ENCODE measurements at places on chromosomes 1 and 21.

- no peak for DNase-seq
Measured at GRCh38 chr1:58257003-58257402, 289.5 kb downstream of the OMA1 start.

GRCh38 chr1:13808729-13809131, 108.7 kb downstream of the PRDM2 start:
- peak; percentile 43 for DNase-seq

- DNase-seq: no peak
Measured at GRCh38 chr1:228303596-228303995, 95.8 kb downstream of the OBSCN start.

DNA sequence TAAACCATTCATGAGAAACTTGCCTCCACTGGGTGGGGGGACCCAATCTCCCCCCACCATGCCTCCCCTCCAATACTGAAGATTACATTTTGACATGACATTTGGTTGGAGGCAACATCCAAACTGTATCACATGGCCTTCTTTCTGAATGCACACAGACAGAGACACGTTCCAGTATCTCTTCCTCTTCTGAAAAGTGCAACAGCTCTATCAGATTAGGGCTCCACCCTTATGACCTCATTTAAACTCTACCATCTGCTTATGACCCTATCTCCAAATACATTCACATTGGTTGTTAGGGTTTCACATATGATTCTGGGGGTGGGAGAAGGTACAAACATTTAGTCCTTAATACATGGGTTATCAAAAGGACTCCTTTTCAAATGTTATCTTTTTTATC, 481.8 kb upstream of the NFIA start:
- DNase-seq: no peak

DNA sequence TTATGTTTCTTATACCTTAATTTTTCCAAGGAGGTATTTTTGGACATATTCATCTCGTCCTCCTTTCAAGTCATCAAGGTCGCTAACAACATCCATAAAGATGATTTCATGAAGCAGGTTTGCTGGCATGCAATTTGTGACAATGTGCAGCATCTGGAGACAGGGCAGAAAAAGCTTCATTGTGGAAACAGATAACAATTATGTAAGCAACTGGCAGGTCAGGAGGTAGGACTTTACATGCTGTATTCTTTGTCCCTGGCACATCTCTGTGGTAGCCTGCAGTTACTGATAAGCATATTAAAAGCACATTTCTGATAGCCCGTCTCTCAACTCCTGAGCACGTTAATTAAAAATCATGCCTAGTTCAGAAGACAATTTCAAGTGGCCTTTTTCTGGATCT, 156.8 kb downstream of the LEPR start:
- no peak for DNase-seq

DNA sequence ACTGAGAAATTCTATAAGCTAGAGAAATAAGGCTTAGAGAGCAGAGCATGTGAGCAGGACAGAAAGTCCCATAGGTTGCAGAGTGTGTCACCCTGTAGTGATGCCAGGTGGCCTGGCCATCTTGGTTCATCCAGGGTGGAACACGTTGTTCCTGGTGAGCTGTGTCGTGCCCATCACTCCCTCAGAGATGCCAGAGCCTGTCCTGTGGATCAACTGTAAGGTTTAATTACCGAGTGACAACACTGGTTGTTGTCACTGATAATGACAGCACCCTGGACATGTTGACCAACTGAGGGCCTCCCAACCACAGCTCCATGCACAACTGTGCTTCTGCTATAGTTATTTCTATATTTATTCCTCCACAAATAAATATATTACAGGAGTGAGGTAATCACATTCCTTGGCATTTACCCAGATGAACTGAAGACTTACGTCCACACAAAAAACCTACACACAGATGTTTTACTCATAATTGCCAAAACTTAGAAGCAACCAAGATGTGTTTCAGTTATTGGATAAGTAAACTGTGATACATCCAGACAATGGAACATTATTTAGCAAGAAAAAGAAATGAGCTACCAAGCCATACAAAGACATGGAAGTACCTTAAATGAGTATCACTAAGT, 6.2 kb downstream of the C1orf198 start:
- no peak for DNase-seq

DNA sequence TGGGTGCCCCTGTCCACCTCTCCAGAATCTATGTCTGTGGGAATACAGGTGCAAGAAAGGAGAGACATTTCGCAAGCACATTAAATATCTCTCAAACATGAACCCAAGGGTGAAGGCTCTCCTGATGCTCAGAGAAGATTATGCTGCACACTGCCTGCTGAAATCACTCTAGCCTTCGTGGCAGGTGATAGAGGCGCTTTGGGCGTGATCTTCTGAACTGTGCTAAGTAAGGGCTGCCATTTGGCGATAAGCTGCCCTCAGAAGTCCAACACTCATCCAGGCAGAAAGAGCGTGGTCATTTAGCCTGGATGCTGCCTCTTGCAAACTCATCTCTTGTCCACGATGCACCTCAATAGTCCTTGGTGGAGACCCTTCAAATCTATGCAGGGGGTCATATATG, 241.9 kb downstream of the KAZN start:
- DNase-seq: no peak

DNA sequence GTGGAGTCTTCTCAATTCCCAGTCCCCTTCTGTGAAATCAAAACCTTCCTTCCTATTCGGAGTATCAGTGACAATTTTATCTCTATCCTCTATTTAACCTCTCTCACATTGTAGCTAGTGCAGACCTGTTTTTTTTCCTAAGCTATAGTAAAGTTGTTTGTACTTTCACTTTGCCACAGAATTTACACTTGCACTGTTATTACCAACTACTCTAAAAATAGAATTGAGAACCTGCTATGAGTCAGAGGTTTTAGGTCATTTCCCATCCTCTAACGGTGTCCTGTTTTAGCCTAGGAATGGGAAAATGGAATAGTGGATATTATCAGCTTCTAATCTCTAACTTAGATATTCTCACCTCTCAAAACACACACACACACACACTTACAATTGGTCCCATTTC, 862.7 kb downstream of the NCAM2 start:
- peak; percentile 13 for DNase-seq

- no peak for DNase-seq
Measured at GRCh38 chr1:202124142-202124541, 1.4 kb downstream of the GPR37L1 start.

DNA sequence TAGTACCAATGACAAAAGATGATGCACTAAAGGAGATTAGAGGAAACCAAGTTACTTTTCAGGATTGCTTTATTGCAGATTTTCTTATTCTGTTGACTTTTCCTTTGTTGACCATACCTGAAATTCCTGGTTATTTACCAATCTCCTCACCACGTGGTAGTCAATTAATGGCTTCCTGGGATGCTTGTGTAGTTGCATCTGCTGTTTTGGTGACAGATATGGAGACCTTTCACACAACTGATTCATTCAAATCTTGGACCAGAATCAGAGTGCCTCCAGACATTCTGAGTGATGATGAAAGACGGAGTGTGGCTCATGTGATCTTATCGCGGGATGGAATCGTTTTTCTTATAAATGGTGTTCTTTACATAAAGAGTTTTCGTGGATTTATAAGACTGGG, 91.3 kb downstream of the CATSPERE start:
- DNase-seq: peak; percentile 7

- DNase-seq: peak; percentile 41
Measured at GRCh38 chr1:8862528-8862927, 16.0 kb downstream of the ENO1 start.

- DNase-seq: peak; percentile 68
Measured at GRCh38 chr1:19081218-19081893, 124.9 kb upstream of the IFFO2 start.

DNA sequence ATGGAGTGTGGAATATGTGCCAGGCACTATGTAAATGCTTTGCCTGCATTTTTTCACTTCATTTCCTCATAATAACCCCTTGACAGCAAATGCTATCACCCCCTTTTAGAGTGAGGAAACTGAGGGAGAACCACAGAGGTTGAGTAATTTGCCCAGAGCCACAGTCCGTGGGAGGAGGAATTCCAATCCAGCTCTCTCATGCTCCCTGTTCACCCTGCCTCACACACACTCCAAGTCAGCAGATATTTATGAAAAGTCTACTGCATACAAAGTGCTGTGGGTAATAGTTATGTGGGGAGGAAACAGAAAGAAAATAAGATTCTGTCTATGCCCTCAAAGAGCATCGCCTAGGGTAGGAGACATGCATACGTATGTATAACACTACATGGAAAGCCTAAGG, 30.9 kb upstream of the RBM15 start:
- DNase-seq: peak; percentile 85

DNA sequence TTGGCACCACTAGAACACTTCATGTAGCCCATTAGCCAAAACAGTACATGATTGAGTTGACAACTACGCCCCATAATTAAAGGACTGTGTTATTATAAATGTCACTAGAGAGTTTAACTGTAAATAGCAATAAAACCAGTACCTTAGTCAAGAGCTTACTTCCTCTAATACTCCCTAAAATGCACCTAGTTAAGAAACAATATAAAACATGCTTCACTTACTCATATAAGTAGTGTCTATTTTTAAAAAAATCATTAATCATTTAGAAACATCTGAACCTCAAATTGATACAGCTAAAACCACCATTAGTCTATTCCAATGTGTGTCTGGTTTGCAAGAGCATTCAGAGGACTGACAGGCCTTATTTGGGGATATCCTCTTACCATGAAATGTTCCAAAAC, 25.3 kb downstream of the PTP4A2 start:
- DNase-seq: no peak

DNA sequence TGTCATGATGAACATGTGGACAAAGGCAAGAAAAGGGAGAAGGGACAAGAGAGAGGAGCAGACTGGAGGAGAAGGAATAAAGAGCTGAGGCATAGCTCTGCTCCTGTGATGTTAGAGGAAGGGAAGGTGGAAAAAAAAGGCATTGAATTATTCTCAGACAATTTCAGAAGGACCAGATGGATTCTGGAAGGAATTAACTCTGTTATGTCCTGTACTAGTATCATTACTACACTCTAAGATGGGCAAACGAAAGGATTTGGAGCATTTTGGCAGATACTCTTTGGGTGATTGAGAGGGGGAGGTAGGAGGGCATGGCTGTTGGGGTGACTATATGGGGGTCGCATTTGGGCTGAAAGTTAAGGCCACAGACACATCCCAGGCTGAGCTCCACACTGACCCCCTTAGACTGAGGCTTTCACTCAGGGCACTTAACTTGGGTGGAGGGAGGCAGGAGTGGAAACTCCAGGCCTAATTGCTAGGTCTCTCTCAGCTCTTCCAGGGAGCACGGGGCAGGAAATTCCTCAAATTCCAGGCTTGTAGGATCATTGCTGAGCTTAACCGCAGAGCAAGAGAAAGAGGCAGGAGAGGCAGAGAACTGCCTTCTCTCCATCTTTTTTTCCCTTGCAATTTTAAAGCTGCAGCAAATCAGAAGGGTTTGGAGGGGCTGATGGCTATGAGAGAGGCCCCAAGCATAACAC, 25.9 kb downstream of the KIRREL1 start:
- DNase-seq: peak; percentile 98

GRCh38 chr1:30195424-30196134, 527.8 kb downstream of the MATN1 start:
- no peak for DNase-seq

DNA sequence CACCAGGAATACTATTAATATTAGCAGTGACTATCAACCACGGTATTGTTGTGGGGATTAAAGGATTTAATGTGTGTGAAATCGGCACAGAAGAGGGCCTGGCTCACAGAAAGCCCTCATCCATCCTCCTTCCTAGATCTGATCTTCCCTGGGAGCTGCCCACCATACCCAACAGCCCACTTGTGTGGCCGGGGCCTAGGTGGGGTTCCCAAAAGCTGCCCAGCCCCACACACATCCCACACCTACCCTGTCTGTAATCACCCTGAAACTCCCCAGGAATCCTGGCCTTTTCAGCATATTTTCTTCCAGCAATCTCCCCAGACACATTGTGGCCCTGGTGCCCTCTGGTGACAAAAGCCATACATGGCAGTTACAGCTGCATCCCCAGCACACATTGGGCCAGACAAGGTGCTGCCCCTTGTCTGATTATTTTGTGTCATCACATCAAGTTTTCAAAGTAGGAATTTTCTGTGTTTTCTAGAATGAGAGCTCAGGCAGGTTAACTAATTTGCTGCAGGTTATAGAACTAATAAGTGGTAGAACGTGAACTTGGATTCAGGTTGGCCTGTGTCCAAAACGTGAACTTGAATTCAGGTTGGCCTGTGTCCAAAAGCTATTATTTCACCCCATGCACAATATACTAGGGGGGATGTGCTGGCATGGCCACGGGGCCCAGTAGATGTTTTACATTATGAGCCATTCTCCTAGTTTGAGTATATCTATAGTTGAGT, 5.3 kb upstream of the SLC6A9 start:
- DNase-seq: peak; percentile 82

DNA sequence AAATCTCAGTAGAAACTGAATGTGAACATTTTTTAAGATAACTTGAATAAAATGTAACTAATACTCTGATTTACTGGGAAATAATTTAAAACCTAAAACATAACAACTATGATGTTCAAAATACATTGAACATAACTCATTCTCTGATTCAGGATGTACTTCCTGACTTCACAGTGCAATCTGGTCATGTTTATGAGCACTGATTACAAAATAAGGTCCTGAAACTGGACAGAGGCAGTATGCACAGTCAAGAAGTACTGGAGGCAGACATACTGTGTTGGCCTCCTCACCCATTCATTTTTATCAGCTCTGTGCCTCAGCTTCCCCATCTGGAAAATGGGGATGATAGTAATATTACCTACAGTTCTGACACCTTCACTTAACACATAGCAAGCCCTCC, 651.3 kb downstream of the PTPRC start:
- peak; percentile 63 for DNase-seq

DNA sequence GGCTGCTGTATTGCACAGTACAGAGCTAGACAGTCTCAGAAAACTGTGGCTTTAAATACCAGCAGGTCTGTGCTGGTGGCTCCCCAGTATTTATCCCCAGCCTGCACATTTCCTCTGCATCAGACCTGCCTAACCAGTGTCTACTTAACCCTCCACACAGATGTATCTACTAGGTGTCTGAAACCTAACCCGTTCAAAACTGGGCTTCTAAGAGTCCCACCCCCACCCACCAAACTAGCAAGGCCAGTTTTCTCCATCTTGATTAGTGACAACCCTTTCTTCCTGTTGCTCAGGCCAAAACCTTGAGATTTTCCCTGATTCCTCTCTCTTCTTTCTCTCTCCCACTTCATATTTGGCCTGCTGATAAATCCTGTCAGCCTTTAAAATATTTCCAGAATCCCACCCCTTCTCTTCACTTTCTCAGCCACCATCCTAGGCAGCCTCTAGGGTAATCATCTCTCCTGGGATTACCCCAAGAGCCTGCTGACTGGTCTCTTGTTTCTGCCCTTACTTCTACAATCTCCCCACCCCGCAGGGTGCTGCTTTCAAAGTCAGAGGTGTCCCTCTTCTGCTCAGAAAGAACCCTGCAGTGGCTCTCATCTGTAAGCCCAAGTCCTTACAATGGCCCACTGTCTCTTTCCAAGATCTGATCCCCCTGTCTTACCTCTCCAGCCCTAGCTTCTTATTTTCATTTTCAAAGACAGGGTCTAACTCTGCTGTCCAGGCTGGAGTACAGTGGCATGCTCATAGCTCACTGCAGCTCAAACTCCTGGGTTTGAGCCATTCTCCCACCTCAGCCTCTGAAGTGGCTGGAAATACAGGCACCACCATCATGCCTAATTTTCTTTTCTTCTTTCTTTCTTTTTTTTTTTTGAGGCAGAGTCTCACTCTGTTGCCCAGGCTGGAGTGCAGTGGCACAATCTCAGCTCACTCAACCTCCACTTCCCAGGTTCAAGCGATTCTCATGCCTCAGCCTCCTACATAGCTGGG, 45.2 kb downstream of the H3-3A start:
- DNase-seq: no peak

Measured in EH (cell line).